ENCODE measurements at places on chromosomes 6 and 20. TPM values are rescaled to one million over a fixed set of nuclear protein-coding genes. Genes with fewer than 3 reads are reported as not detected.

DNA sequence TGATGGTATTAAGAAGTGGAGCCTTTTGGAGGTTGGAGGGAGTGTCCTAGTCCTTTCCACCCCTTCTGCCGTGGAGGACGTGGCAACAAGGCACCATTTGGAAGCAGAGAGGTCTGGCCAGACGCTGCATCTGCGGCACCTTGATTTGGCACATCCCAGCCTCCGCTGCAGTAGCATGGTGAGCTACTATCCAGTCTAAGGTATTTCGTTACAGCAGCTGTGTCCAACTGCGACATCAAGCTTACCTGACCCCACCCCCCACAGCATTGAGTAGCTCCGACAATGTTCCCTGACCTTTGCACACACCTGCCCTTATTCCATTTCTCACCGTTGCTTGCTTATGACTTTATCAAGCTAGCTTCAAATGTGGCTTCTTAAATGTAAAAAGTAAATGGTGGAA is 29.8 kb upstream of the SYNJ2 start:
- no peak for DNase-seq

SGK2 gene
- 1.1 TPM for total RNA-seq

GRCh38 chr6:127365874-127366273 is 22.5 kb upstream of the ECHDC1 start:
- no peak for DNase-seq

HLA-DQB1 gene
- not detected for total RNA-seq

DNA sequence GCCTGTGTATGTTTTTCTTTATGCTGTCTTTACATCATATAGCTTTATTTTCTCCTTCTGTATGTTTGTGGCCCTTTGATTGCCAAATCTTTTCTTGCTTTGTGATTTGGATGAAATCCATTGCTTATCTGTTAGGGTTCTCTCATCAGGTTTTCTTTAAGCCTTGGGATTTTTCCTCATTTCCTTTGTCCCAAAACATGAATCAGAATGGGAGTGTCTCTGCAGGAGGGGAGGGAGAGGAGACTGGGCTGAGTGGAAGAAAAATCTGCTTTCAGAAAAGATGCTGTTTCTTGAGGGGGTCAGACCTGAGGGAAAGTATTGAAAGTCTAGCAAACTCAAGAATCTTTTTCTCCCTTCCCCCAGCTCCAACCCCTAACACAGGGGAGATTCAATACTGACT is 758.0 kb upstream of the MMS22L start:
- DNase-seq: no peak

UST gene
- total RNA-seq: 1.7 TPM

OR2B6 gene
- total RNA-seq: 0.32 TPM

- peak; percentile 91 for DNase-seq
These were observed 25.6 kb upstream of the GABRR1 start for GRCh38 chr6:89242574-89243330.

GRCh38 chr6:111724039-111724438 is 118.4 kb upstream of the TRAF3IP2 start:
- no peak for DNase-seq

DNA sequence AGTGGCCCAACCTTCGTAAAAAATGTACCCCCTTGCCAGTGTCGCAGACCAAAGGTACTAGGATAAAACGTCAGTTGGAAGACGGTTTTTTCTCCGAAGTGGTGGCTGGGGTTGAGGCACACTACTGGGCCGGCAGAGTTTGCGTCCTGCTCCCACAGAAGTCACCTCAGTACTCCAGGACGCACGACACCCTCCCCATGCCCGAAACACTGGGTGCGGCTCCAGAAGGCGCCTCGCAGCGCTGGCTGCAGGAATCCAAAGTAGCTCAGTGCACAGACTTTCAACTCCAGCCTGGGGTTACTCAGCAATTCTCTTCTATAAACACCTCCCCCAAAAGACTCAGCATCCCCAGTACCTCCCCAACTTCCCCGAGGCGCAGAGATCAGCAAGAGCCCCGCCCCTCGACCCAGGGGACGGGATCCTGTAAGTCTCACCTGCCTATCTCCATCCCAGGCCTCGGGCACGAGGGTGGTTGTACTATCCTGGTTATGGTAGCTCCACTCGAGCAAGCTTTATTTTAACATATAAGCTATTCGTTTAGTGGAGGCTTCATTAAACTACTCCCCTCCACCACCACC is 88.2 kb downstream of the ZFP64 start:
- peak; percentile 56 for DNase-seq

- DNase-seq: no peak
These were observed 89.2 kb downstream of the FAM83B start for GRCh38 chr6:54935739-54936138.

PLG gene
- total RNA-seq: not detected

DNA sequence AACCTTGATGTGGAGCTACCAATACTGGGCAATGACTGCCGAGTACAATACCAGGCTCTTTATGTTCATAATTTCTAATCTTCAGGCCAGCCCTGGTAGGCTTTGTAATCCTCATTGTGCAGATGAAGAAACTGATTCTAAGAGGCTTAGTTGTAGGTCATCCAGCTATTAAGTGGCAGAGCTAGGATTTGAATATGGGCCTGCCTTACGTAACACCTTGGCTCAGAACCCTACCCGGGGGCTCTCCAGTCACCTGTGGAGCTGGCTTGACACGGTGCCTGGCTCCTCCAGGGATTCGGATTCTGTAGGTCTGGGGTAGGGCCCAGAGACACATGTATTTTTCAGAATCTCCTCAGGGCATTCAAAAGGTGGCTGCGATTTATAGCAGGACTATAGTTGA is 515.5 kb downstream of the QKI start:
- no peak for DNase-seq

GRCh38 chr6:13014504-13015378 is 298.2 kb downstream of the PHACTR1 start:
- DNase-seq: peak; percentile 10

MEP1A gene
- not detected for total RNA-seq

SAPCD1 gene
- 9.9 TPM for total RNA-seq

GRCh38 chr20:50121858-50122271 is 8.9 kb upstream of the UBE2V1 start:
- DNase-seq: peak; percentile 66

SH3BGRL2 gene
- 12.0 TPM for total RNA-seq

TRIM40 gene
- not detected for total RNA-seq

DNA sequence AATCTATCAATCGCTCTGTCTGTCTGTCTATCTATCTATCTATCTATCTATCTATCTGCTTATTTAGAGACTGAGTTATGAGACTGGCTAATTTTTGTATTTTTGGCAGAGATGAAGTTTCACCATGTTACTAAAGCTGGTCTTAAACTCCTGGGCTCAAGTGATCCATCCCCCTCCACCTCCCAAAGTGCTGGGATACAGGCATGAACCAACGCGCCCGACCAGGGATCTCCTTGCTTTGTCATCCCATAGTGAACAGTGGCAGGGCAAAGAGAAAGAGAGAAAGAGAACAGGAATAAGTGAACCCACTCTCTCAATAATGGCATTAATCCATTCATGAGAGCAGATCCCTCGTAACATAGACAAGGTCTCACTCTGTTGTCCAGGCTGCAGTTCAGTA is 66.4 kb upstream of the DSP start:
- no peak for DNase-seq

Measured in A673 (cell line).